Activated naive CD4-positive, alpha-beta T cell treated with anti-CD3 and anti-CD28 coated beads, Interleukin-2, amount 10 ng/mL, durations not matched to agents 7 days and 5 days (primary cell): ENCODE measurements at places on chromosomes 3 and 15.

GRCh38 chr3:65343026-65343425, 655.2 kb upstream of the ADAMTS9 start:
- no peak for DNase-seq

DNA sequence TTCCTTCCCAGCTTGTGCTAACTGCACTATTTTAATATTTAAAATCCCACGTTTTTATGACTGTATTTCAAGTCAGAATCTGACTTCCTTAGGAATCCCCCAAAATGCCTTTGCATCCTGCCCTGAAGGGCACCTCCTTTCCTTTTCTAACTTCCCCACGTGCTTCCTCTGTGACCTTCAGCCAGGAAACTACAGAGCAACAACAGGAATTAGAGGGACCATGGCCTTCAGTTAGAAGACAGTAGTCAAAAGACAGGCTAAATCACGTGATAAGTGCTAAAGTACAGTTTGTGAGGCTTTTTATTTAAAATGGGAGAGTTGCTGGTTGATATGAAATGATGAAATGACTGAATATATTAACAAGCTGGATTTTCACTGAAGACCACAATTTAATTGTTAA, 11.8 kb upstream of the ABHD10 start:
- no peak for DNase-seq

DNA sequence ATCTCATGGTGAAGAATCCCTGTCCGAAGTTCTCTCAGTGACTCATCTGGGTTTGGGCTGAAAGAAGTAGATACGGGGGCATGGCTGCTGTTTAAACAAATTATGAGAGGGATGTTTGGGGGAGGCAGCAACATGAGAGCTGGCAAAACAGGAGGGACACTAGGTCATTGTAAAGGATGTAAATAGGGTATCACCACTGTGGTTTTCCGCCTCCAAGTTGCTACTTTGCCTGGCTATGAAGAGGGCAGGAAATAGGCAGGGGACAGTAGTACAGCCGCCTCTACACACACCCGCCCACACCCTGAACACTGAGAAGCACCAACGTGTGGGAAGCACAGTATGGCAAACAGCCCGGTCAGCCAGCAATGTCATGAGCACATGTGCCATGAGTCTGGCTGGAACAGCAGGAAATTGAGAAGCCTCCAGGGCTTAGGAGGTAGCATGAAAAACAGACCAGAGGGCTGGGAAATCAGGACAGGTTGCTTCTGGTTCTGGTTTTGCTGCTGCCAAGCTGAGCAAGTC, 17.1 kb downstream of the HEXA start:
- DNase-seq = no peak

DNA sequence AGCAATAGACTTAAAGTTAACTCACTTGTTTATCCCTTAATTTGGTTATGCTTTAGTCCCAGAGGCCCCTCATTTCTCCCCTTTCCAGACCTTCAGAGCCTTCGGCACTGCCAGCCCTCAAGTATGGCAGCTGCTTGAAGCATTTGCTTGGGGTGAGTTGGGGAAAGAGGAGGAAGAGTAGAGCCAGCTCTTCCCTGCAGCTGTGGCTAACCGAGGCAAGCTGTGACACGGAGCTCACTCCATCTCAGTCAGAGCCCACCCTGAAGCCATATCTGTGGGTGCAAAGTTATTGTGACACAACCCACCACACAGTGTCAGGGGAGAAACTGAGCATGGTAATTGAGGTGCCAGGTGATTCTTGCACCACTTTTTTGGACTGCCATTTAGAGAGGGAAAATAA, 66.1 kb downstream of the FILIP1L start:
- DNase-seq = no peak

- DNase-seq = no peak
These were observed 29.4 kb downstream of the EEFSEC start for GRCh38 chr3:128182656-128183055.

DNA sequence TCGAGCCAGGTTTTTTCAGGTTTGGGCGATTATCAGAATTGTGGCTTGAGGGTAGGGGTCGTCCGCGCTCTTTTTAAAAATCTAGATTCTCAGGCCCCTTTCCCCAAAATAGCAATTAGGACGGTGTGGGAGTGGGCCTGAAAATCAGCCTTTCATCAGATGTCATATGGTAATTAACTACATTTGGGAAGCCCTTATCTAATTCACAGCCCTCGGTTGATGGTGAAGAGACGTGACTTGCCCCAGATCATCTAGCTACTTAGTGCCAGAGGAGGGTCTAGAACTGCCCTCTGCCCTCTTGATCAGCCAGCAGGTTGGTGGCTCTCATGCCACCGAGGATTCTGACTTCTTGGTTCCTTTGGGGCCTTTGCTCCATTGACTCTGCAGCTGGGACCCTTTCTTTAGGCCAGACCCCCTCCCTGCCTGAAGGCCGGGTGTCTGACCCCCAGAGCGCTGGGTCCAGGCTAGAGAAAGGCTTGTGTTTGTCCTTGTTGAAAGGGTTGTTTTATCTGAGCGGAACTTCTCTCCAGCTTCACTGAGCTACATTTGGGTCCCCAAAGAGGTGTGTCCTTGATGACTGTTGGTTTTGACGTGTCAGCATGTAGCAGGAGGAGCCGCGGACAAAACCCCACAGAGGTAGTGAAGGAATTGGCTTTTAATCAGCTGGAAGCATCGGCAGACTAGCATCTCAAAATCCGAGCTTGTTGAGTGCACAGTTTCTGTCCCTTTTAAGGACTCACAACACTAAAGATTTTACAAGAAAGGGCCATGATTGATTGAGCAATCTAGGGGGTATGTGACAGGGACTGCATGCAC, 857 bp downstream of the AEN start:
- peak; percentile 71 for DNase-seq

DNA sequence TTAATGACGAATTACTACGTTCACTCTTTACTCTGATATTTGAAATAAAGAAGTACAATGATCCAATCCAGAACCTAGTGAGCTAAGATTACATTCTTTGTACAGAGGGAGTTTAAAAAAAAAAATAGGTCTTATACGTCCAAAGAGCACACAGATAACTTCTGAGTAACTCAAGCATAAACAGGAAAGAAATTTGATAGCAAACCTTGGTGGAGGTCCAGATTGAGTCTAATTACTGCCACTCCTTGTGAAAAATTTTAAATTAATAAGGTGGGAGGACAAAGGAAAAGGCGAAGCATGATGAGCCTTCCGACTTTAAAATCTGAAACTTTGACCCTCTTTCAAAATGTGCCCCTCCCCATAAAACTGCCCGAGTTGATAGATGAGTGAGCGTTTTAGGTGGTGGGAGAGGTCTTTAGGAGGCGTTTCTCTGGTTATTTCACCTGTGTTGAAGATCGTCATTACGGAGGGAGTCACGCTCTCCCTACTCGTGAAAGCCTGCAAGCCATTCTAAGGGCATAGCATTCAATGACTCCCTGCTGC, 127.0 kb upstream of the ROBO2 start:
- no peak for DNase-seq

DNA sequence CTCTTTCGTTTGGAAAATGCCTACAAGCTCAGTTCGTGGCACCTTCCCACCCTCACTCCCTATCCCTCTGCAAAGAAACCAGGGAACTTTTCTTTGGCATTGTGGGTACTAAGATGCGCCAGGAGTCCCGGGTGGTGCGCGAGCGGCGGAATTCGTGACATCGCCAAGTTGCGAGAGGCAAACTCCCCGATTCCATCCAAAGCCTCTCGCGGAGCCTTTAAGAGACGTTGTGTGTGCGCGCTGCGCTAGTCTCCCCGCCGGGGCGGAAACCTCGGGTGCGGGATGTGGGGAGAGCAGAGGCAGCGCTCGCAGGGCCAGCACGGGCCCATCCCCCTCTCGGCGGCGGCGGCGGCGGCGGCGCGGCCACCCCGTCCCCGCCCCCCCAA, 443 bp upstream of the NR2F2 start:
- DNase-seq = peak; percentile 38

DNA sequence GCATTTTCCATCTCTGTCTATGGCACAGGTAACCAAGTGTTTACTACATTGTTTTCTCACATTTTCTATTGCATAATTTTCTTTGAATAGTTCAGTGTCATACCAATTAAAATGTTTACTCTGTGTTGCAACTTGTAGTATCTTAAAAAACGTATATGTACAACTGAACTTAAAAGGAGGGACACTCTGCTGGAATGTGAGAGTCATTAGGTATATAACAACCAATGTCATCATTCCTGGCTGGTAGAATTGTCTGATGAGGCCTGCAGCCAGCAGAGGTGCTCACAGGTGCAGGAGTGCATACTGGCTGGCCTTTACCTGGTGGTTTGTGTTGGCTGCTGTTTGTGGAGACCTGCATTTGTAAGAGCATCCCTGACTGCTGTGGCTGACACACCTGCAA, 19.1 kb upstream of the RARRES1 start:
- DNase-seq = no peak

GRCh38 chr3:54193093-54193492, 70.7 kb downstream of the CACNA2D3 start:
- DNase-seq = no peak

- DNase-seq = no peak
These were observed 27.8 kb downstream of the FHIT start for GRCh38 chr3:61223451-61223850.
